Stimulated activated CD4-positive, alpha-beta T cell treated with anti-CD3 and anti-CD28 coated beads, Interleukin-2, amount 100 ng/mL, for 24 hours (primary cell): ENCODE measurements at places on chromosomes 6 and 20.

GRCh38 chr20:63737945-63738686, 1.5 kb upstream of the SLC2A4RG start:
- peak; percentile 45 for DNase-seq

- peak; percentile 88 for DNase-seq
Observed at GRCh38 chr20:43513931-43514647, 6.6 kb downstream of the L3MBTL1 start.

DNA sequence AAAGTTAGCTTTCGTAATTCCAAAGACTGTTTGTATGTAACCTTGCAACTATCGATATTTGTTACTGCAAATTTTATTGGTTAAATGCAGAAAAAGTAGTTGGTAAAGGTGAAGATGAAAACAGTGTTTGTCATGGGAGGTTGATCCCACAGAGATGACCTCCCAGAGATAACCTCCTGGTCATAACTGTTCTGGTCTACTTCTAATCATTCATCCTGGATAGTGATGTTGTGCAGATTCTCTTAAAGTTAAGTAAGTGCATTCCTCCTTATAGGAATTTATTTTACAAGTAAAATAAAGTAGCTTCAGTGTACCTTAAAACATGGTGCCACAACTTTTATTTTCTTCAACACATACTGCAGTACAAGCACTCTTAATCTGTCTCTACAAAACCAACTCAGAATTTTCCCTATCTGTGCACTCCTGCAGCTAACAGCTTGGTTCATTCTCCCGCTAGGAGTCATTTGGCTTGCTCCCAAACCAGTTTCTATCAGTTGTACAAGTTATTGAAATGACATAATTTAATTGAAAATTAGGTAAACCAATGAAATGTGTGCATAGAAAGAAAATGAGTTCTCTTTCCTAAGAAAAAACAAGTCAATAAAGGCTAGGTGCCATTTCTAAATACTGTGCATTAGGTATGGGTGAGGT, 19.2 kb downstream of the METTL24 start:
- no peak for DNase-seq

- DNase-seq = no peak
Observed at GRCh38 chr20:58076405-58076804, 152.0 kb downstream of the ANKRD60 start.

- no peak for DNase-seq
Observed at GRCh38 chr6:108465098-108465495, 95.6 kb upstream of the FOXO3 start.

GRCh38 chr6:13762611-13763441, 51.2 kb upstream of the RANBP9 start:
- DNase-seq = no peak

DNA sequence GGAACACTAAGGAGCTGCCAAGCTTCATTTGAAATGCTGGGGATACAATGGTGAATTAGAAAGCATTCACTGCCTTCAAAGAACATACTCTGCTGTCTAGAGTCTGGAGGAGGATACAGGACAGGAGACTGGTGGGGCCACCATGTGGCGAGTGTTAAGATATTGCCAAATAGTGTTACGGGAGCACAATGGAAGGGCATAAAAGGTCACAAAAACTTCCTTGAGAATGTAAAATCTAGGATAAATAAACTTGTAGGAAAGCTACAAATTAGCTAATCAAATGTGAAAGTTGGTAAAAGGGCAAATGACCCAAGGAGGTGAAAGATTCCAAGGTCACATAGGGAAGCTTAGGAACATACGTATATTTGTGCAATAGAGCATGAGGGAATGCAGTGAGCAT, 271.7 kb downstream of the RFPL4B start:
- DNase-seq = no peak

- DNase-seq = no peak
Observed at GRCh38 chr6:8017276-8017701, 46.9 kb downstream of the BLOC1S5 start.

GRCh38 chr6:33746036-33746600, 587 bp downstream of the IP6K3 start:
- no peak for DNase-seq

DNA sequence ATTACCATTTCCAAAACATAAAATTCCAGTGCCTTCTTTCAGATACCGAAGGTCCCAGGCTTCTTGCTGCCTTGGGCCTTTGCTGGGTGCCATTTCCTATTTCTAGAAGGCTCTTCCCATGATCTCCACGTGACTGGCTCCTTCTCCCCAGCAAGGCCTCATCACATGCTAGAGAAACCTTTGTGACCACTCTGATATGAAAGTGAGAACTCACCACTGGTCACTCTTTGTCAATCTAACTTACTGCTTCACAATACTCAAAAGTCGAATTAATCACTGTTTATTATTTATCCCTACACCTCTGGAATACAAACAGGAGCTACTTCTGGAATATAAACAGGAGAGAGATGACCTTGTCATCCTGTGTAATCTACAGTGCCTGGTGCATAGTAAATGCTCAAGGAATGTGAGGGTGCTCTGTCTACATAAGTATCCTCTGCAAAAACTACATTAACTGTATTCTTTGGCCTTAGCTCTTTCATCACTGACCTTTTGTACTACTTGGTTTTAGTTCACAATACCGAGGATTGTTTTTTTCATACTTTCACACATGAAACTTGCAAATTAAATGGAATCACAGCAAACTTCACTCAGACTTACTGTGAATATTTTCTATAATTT, 1.6 kb downstream of the STX7 start:
- no peak for DNase-seq

DNA sequence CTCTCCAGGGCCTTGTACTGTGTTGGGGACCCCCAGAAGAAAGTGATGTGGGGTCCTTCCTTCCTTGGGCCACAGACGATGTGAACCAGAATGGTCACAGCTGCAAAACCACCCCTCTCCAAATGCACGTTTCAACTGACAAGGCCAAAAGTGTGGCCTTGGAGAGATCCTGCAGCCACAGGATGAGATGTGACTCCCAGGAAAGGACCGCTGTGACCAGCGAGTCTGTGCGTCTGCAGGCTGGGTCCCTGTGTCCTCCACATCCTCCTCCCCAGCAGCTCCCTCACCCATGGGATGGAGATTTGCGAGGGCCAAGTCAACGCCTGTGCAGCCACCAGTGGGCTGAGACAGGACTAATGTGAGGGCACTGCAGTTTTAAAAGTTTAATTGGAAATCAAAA, 247.0 kb downstream of the ERMARD start:
- no peak for DNase-seq

DNA sequence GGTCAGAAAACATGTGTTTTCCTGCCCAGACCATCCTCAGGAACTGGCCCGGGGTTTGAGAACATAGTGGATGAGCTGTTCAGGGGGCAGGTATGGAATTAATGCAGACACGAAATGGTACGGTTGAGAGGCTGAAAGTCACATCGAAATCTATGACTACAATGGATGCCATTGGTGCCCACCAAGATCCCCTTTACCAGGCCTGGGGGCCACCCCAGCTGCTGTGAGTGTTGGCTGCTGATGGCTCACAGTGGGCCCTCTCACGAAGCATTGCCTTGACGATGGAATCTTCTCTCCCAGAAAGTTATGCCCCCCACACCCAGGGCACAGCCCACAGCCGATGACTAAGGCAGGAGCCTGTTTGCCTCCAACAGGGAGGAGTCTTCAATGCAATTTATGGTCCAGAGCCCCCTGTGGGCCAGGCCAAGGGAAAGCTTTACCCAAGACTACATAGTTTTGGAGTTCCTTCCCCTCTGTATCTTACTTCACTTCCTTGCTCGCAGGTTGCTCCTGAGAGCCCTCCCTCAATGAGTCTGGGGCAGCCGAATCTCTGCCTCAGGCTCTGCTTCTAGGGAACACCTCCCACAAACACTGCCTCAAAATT, 92.6 kb downstream of the BFSP1 start:
- DNase-seq = no peak

- DNase-seq = peak; percentile 19
Observed at GRCh38 chr20:32527052-32527446, 58.1 kb downstream of the NOL4L start.

GRCh38 chr6:6823568-6824224, 235.2 kb downstream of the LY86 start:
- DNase-seq = no peak

GRCh38 chr6:30748851-30749540, 4.6 kb upstream of the IER3 start:
- DNase-seq = no peak

DNA sequence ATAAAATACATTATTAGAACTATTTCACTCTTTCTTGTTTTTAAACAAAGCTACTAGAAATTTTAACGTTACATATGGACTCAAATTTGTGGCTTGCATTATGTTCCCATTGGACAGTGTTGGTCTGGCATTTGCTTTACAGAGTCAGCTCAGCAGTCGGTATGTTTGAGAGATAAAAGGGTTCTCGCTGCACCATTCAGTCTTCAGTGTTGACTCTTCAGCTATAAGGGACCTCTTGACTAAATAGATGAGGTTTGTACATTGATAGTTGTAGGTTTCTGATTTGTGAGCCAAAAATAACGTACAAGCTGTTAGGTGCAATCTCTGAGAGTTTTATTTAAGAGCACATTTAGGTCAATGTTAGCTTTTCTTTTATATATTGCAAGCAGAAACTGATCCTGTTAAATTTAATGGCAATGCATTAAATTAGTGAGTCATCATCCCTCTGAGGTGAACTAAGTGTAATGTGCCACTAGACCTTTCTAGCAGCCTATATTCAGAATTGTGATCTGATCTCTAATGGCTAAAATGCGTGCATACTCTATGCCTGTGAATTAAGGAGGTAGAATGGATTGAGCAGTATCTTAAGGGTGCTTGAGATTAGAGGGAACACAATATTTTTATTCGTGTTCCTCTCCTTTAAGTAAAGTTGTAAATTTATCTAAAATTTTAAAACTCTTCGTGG, 485.6 kb upstream of the SYNCRIP start:
- DNase-seq = no peak

DNA sequence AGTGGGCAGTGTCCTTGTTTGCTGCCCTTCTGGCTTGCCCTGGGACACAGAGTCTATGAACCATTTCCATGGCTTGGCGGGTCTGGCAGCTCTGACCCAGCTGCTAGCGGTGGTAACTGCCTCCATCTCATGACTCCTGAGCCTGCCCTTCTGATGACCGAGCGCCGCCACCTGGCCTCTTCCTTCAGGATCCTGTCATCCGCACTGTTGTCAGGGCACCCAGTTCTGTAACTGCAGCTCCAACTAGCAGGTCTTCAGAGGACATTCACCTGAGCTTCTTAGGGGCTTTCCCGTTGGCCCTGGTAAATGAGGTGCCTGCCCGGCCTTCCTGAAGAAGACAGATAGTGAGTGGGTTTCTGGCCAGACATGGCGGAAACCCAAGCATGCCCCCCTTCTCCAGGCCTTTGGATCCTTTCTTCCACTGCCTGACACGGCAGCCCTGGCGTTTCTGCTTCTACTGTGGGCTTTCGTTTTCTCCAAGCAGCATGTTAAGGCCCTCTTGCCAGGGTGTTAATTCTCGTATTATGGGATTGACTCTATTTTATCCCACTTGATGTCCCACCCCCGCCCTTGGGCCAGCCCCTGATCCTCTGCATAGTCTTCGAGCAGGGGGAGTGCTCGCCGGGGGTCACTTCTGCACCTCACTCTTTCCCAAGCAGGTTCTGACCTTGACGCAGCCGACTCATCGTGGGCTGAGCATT, 24.7 kb downstream of the PACSIN1 start:
- DNase-seq = no peak

DNA sequence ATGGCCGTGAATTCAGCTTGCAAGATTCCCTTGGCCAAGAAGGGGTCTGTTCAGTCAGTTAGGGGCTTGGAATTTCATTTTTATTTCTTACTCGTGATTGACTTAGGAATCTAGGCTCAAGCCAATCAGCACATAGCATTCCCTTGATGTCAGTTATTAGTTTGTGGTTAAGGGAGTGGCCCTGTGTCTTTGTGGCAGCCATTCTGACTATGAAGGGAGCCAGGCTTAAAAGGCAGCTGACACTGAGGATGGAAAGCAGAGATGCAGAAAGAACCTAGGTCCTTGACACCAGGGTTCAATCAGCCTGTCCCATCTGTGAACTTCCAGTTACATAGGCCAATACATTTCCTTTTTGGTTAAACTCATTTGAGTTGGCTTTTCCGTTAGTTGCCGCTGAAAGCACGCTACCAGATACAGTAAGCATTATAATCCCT, 48.1 kb downstream of the MCUR1 start:
- DNase-seq = no peak

DNA sequence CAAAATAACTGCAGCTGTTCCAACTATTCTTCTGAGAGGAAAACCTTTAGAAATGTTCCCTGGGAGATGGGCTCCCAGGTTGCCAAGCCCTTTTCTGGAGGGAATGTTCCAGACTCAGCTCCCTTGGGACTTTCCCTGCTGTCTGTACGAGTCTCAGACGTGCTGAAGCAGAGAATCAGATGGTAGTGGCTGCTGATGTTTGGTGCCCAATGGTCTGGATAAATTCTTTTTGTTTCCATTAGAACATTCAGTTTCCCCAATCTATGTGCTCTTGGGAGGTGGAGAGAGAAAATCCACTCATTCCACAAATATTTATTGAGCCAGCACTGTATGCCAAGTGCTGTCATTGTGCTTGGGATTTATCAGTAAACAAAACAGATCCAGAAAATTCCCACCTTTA, 40.0 kb downstream of the SNHG17 start:
- no peak for DNase-seq
